MG63 (cell line): ENCODE measurements at places on chromosomes 2 and 18. TPM values are rescaled to one million over a fixed set of nuclear protein-coding genes. Genes with fewer than 3 reads are reported as not detected.

GKN2 gene
- not detected in 2 replicates for total RNA-seq

GRCh38 chr18:78908462-78909260, 71.0 kb upstream of the SALL3 start:
- no peak for DNase-seq

DNA sequence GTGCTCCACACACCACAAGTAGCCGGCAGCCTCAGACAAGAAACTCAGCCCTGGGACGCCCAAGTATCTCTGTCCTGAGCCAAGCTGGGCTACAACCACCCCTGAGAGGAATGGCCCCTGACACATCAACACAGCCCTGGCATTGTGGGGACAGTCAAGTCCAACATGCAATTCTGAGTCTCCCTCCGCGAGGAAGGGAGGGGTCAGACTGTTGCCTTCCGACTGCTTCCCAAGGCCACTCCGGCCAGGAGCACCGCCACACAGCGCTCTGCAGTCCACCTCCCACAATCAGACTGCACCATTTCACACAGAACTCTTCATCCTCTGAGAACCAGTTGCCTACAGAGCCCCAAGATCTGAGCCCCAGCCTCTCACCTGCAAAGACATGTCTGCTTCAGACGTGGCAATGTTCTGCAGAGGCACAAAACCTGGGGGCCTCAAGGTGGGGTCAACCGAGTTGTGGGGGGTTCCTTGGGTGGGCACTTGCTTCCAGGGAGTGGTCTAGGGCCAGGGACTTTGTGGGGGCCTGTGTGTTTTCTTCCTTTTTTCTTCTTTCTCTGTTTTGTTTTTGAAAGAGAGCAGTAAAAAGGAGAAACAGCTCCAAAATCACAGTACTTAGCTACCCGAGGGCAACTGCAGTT, 76.7 kb upstream of the SALL3 start:
- DNase-seq, result no peak

GRCh38 chr2:71832388-71832787, 315.3 kb downstream of the CYP26B1 start:
- no peak for DNase-seq
